Left colon (tissue), 2 donors: ENCODE measurements at places on chromosomes 12 and 14. TPM values are rescaled to one million over a fixed set of nuclear protein-coding genes. Genes with fewer than 3 reads are reported as not detected.

GRCh38 chr12:48105321-48105866 is 485 bp downstream of the SENP1 start:
- DNase-seq: no peak

GRCh38 chr12:43044241-43044640 is 454.7 kb upstream of the PRICKLE1 start:
- DNase-seq: no peak

- DNase-seq: no peak
Observed at GRCh38 chr12:3035171-3035570, 42.0 kb upstream of the TSPAN9 start.

OR4E2 gene
- not detected for total RNA-seq

SELPLG gene
- 5.1 TPM for total RNA-seq

OR4K2 gene
- not detected for total RNA-seq

DNA sequence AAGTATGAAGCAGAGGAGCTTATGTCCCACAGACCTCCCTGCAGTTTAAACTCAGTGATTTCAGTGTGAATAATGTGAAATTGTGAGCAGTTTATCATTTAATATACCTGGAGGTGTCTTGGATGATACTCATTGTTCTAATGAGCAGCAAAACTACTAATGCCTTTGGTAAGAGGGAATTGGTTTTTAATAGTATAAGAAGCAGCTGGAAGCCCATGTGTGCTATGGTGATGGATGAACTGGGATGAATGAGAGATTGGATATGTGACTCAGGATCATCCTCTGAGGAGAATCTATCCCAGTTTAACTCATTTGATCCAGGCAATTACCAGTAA is 7.1 kb upstream of the CCDC184 start:
- DNase-seq: no peak

DNA sequence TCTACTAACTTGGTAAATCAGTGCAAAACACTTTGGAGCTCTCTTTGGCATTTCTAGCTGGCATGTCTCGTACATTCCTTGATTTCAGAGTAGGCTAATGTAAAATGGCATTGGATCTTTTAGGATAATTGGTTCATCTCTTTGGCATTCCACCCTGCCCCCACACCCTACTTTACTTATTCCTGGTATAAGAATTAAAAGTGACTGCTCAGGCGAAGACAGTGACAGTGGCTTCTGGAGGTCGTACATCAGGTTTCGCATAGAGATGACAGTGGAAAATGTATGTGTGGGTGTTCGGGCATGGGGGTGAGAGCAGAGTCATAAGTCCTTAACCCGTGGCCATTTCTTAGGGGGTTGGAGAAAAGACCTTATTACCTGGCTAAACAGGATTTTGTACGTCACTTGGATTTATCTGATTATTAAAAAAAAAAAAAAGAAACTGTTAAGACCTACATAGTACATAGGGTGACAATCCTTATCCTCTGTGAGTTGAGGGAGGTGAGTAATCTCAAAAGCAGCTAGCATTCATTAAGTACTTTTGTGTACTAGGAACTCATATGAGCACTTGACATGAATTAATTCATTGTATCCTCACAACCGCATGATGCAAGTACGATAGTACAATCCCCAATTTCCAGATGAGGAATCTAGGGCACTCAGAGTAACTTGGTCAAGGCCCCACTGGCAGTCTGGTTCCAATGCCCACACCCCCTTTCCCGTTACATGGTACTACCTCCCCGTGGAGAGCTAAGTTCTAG is 22.4 kb upstream of the KCNK13 start:
- no peak for DNase-seq

- no peak for DNase-seq
Observed at GRCh38 chr14:72850360-72850759, 43.5 kb downstream of the DPF3 start.

- no peak for DNase-seq
Observed at GRCh38 chr14:34776611-34777010, 62.2 kb upstream of the CFL2 start.

GRCh38 chr12:40464121-40464520 is 228.1 kb upstream of the CNTN1 start:
- no peak for DNase-seq

EPYC gene
- total RNA-seq: not detected

OR9K2 gene
- not detected for total RNA-seq

- DNase-seq: no peak
Observed at GRCh38 chr14:105742531-105742848, 216.1 kb downstream of the TMEM121 start.

CCDC175 gene
- total RNA-seq: 0.42 TPM

DNA sequence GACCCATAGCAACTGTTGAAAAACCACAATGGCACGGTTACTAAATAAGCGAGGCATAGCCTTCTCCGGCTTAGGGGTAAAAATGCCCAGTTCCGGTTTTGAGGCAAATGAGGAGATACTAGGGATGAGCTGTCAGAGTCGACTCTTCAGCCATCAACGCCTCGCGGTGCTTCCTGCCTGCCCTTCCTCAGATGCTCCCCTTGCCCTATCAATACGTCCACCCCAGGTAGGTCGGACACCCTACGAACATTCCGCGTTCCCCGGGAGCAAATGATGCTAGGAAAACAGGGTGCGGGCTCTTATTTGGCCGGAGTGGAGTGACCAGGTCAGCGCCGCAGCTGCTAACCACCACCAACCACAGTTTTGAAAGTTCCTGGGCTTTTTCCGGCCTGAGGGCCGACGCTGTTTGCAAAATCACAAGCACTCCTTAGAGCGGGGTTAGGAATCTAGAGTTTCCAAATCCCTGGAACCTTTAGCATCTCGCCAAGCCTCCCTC is 1.2 kb downstream of the SRSF9 start:
- no peak for DNase-seq

A2M gene
- total RNA-seq: 227 TPM

- DNase-seq: no peak
Observed at GRCh38 chr12:127236491-127236890, 1030.5 kb upstream of the TMEM132C start.

DNA sequence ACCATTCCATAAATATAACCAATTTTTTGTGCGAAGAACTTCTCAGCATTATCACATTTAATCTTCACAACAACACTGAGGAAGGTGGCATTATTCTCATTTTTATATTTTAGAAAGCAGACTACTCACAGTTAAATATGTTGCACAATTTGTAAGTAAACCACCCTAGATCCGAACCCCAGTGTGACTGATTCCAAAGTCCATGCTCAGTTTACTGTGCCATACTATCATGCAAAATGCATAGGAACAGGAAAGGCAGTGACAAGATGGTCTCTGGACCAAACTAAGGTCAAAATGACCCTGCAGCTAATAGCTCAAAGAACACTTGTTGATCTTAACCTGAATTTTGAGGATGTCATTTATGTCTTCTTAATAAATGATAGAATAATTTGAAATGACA is 185.4 kb downstream of the GXYLT1 start:
- DNase-seq: no peak

DNA sequence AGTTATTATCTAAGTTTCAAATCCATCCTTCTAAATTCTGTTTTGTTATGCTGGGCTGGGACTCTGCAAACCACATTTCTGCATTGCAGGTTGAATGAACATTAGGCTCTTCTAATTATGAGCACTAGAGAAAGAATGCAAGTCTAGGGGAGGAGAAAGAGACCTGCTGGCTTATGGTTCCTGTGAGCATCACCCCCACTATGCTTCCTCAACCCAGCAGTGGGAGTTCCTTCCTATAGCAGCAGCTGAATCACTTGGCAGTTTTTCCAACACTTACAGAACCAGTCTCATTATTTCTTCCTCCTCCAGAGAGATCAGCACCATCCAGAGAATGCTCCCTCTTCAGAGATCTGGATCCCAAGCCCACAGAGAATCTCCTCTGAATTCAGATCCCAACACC is 297.7 kb upstream of the CLEC14A start:
- DNase-seq: no peak

DNA sequence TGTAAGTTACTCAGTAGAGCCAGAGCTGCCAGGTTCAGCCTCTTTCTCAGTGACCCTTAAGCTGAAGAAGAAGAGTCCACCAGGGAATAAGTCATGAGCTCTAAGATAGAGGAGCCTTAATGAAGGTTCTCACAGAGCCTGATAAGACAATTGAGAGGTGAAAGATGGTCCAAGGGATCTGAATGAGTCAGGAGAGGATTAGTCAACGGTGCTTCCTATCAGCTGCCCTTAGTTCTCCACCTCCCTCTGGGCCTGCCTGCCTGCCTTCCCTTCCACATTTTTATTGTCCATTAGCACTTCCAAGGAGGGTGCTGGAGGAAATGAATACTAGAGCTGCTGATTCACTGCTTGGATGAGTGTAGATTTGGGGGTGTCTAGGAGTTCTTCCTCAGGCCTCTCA is 161.7 kb upstream of the RMST start:
- no peak for DNase-seq

KLRC1 gene
- total RNA-seq: 1.0 TPM

- DNase-seq: no peak
Observed at GRCh38 chr14:23171222-23171975, 12.1 kb downstream of the SLC7A8 start.

DNA sequence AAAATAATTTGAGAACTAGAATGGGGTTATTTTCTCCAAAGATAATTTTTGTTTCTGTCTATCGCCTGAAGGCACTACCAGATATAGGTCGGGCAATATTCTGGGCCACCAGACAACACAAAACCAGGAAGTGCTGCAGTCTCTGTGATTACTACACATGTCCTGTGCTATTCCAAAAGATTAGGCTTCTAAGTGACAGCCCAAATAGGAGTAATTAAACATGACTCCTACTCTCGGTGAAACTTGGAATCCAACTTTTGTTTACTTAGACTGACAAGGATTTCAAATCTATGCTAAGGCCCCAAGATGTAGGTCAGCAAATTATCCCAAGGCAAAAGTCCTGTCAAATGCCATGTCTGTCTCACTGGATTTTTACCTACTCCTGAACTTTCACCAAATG is 157.6 kb upstream of the LRFN5 start:
- no peak for DNase-seq

DNA sequence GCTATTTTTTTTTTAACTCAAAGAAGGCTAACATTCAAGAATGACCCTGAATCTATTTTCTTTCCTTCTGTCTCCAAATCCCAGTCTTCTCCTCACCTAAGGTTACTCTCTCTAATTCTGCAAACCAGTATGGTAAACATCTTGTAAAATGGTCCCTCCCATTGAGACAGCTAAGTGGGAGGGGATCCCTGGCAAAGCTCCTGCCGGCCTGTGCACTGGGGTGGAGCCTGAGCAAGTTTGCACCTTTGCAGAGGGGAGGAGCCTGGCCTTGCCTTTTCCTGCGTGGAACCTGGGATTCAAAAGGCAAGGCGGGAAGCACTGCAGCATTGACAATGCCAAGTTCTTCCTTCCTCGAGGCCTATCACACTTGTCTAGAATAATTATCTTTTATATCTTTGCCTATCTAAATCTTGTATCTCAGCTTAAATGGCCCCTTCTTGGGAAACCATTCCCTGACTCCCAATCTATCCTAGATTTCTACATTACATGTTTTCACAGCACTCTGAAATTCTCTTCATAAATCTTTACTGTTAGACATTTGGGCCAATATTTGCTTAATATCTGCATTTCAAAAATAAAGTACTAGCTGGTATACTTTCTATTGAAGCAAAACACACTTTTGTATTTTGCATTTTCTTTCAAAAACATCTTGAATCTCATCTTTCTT is 83.0 kb downstream of the EPS8 start:
- peak; percentile 94 for DNase-seq

FGF6 gene
- total RNA-seq: not detected

GARIN6 gene
- total RNA-seq: not detected

- no peak for DNase-seq
Observed at GRCh38 chr12:127767656-127768055, 499.3 kb upstream of the TMEM132C start.

DNA sequence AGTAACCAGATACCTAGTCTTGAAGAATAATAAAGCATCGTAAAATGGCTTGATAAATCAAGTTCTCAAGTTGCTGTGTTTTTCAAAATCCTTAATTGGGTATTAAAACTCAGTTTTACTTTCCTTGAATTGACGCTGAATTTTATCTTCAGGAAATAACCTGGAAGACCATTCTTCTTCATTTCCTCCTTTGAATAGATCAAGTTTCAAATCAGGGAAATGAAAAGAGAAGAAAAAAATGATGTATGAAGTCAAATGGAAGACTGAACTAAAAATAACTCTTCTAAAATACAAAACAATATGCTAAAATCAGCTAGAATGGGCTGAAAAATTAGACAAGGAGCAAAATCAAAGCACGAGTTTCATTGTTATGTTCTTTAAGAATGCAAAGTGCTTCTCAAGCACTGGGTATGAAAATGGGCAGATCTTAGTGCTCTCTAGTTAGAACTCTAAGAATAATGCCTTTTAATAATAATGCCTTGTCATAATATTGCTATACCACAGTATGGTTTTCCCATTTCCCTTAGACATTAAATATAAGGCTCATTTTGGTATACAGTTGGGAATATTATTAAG is 54.6 kb upstream of the CLEC14A start:
- no peak for DNase-seq

FSCB gene
- total RNA-seq: not detected

DNA sequence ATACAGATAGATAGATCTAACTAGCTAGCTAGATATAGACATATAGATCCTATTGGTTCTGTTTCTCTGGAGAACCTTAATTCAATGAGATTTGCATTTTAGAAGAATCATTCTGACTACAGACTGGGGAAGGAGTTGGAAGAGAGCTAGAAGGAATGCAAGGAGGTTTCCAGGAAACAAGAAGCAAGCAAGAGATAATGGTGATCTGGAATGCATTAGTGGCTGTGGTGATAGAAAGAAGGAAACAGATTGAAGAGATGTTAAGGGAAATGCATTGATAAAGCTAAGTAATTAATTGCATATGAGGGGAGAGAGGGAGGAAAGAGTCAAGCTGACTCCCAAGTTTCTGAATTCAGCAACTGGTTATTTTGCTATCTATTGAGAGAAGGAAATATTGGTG is 42.7 kb downstream of the DBX2 start:
- no peak for DNase-seq

- no peak for DNase-seq
Observed at GRCh38 chr12:92027701-92028440, 117.8 kb downstream of the BTG1 start.

- DNase-seq: no peak
Observed at GRCh38 chr14:41806366-41806975, 199.8 kb downstream of the LRFN5 start.

DNA sequence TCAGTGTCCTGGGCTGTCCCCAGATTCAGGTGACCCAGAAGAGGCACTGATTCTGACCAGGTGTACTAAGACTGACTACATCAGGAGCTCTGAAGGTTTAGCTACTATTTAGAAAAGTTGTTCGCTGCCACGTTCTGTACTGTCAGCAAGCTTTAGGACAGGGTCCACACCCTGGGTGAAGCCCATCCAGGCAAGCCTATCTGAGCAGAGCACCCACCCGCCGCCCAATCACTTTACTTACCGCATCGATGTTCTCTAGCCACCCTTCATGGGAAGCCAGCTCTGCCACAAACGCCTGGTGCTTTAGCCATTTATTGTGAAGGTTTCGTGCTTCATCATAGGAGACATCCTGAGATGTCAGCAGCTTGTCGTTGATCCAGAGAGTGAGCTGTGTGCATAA is 79.8 kb downstream of the PLEKHG3 start:
- no peak for DNase-seq

GRCh38 chr12:24661657-24662096 is 287.2 kb downstream of the BCAT1 start:
- DNase-seq: no peak

GRCh38 chr14:72751276-72752033 is 142.4 kb downstream of the DPF3 start:
- no peak for DNase-seq

KCNC2 gene
- not detected for total RNA-seq

- no peak for DNase-seq
Observed at GRCh38 chr14:72616294-72616693, 277.6 kb downstream of the DPF3 start.
